ENCODE measurements at places on chromosomes 1 and 21. TPM values are rescaled to one million over a fixed set of nuclear protein-coding genes. Genes with fewer than 3 reads are reported as not detected.

DNA sequence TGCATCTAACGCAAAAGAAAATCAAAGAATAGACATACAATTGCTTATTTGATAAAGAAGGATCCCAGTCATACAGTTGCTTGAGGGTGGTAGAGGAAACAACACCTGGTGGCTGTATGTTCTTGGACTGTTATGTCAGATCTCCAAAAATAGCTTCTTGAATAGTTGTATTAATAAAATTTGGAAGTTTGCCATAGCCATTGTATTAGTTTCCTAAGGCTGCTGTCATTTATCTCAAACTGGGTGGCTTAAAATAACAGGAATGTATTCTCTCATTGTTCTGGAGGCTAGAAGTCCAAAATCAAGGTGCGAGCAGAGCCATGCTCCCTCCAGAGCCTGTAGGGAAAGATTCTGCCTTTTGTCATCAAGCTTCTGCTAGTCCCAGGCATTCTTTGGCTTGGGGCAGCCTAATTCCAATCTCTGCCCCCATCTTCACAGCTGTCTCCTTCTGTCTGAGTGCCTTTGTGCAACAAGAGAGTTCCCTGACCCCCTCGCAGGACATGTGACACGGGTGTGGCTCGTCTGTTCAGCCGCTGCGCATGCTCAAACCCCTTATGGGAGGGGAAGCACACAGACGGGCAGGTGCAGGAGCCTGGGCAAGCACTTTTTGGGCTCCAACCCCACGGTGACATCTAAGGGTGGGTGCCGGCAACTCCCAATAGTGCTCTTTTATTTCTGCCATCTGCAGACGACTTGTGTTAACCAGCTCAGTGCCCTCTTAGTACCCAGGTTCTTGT, 21.7 kb upstream of the GRIK1 start:
- DNase-seq: no peak

DNA sequence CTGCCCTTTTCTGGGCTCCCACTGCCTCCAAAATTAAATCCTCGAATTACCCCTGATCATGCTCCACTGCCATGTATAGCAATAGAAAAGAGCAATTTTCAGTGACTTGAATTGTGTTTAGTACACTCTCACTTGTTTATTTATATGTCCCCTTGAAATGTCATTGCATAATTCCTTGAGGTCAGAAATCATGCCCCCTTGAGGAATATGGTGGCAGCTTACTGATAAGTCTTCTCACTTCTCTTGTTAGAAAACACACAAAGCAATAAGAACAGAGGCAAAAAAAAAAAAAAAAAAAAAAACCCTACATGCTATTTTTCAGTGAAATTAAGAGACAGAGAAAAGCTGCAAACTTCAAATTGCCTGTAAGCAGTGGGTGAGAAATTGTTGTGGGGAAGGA, 37.5 kb downstream of the GPR88 start:
- DNase-seq: no peak

GRCh38 chr1:112935461-112936111, 20.4 kb downstream of the SLC16A1 start:
- no peak for DNase-seq

DCST1 gene
- not detected for total RNA-seq

DNA sequence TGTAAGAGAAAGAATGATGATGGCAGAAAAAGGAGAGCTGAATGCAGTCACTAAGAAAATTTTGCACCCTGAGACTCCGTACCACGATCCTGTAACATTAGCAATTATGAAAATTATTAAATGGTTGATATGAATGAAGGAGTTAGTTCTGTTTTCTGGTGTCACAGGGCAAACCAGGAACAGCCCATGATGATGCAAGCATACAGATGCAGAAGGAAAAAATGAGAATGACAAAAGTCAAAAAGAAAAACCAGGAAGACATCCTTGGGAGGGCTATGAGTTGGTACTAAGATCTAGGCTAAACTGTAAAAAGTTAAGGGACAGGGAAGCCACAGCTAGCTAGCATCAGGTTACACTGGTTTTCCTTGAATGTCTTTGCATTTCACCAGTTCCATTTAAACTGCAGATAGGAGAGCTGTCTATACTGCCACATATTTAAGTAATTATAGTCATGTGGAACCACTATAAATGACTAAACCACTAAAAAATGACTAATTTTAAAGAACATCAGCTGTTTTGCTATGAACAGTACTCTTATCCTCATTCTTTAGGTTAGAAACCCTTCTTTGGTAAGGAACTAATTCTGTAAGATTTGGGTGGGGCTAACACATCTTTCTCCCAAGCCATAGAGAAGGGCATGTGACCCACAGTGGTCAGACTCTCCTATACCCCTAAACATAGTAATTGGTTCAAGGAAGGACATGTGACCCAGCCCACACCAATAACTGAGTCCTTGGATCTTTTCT, 11.4 kb downstream of the DOCK7 start:
- DNase-seq: no peak

HDGF gene
- total RNA-seq: 271 TPM

All from GM12878 (cell line).